Large intestine (tissue), 12 donors: ENCODE measurements at places on chromosomes 5 and 9. TPM values are rescaled to one million over a fixed set of nuclear protein-coding genes. Genes with fewer than 3 reads are reported as not detected.

DNA sequence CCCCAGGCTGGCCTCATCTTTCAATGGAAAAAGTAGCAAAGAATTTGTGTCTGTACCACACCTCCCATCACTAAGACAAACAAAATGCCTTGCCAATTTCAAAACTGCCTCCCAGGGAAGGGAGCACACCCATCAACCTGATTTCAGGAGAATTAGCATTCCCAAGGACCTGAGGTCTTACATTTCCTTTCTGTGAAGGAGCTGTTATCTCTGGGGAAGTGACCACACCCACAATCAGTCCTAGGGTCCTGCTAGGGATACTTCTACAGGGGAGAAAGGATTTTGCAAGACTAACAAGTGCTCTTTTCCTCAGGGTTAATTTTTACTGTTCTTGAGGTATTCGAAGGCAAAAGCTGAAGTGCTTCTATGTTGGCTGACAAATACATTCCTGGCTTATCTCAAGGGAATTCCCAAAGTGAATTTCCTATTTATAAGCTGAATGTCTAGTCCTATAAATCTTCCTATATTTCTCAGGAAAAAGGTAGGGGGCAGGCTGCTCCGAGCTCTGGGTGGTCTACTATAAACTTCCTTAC lies 97.4 kb upstream of the ITGA1 start:
- DNase-seq = no peak
- H3K27ac ChIP-seq = no peak overlapping the region
- H3K27me3 ChIP-seq = no peaks in the 10 kb centered on the region
- no peaks in the 10 kb centered on the region for H3K4me1 ChIP-seq
- H3K4me3 ChIP-seq = no peak overlapping the region

- no peaks in the 10 kb centered on the region for H3K36me3 ChIP-seq
- no peak overlapping the region for H3K4me3 ChIP-seq
- no peaks in the 10 kb centered on the region for H3K4me1 ChIP-seq
- no peak for DNase-seq
These were observed 67.3 kb upstream of the SGCD start for GRCh38 chr5:156259618-156260017.

Gene SPINK4
- polyA plus RNA-seq = 82.4 TPM

Gene C9
- 0.04 TPM for polyA plus RNA-seq

DNA sequence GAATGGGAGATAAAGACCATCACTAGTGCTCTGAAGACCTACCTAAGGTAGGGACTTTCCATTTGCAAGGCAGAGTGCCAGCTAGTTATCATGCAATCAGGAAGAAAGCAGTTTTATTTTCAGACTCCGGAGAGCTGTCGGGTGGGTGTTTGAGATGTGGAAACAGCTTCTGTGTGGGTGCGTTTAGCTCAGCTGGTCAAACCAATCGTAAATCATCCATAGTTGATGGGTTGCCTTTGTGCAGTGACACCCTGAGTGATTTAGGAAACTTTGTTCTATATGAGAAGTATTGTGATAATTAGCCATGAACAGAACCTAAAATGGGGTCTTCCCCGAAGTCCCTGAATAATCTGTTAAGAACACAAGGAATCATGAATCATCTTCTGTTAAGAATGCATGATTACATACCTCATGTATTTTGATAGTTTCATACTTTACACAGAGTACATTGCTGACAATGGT lies 284.3 kb downstream of the ARHGAP26 start:
- H3K27me3 ChIP-seq = no peaks in the 10 kb centered on the region
- no peak overlapping the region for H3K27ac ChIP-seq
- DNase-seq = no peak
